T follicular helper cell (primary cell): ENCODE measurements at places on chromosomes 5 and 9.

GRCh38 chr9:36306471-36307306, 48.4 kb upstream of the GNE start:
- DNase-seq, result no peak

GRCh38 chr5:175387144-175387543, 56.8 kb downstream of the DRD1 start:
- no peak for DNase-seq

DNA sequence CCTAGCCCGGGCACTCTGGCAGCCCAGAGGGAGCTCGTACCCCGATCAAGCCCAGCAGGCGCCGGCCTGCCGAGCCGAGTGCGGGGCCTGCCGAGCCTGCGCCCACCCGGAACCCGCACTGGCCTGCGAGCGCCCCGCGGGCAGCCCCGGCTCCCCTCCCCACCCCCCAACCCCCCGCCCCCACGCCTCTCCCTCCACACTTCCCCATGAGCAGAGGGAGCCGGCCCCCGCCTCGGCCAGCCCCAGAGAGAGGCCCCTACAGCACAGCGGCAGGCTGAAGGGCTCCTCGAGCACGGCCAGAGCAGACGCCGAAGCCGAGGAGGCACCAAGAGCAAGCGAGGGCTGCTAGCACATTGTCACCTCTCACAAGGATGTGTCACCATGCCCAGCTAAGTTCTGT, 36.2 kb upstream of the CCDC180 start:
- no peak for DNase-seq

GRCh38 chr9:130962418-130963316, 23.6 kb upstream of the FIBCD1 start:
- no peak for DNase-seq

DNA sequence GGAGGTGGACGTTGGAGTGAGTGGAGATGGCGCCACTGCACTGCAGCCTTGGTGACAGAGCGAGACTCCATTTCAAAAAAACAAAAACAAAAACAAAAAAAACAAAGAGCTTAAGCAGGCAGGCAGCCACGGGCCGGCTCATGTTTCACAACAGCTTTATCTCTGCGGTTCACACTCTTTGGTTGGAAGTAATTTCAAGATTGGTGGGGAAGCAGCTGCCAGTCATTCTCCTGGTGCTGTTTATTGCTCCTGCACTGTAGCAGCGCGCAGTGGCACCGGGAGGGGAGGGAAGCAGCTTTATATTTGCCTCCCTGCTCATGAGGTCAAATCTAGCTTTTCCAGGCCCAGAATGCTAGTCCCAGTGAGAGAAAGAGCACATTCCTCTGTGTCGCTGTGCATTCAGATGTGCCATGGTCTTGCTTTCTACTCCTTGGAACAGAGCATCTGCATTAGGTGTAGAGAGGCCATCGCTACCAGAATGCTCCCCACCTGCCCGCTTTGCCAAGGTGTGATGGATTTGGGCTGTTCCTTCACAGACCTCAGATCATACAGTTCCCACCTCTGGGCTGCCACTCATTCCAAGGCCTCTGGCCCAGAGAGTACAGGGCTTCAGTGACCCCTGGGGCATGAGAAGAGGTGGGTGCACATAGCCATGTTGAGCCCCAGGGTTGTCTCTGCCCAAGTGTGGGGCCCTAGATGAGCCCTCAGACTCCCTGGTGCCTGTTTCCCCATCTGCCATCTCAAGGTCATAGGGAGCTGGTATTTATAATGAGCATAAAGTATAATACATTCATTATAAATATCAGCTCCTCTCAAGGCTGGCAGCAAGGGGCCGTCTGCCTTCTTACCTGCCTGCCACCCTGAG, 270.4 kb downstream of the MED10 start:
- DNase-seq, result no peak

- DNase-seq, result no peak
Observed at GRCh38 chr9:7117676-7118561, 360.1 kb downstream of the KDM4C start.
